CD8-positive, alpha-beta memory T cell (primary cell): ENCODE measurements at places on chromosomes 1 and 21. TPM values are rescaled to one million over a fixed set of nuclear protein-coding genes. Genes with fewer than 3 reads are reported as not detected.

- peak overlapping the region; percentile 53 for H3K4me3 ChIP-seq
- DNase-seq = no peak
- no peak overlapping the region for H3K27ac ChIP-seq
- H3K27me3 ChIP-seq = no peaks in the 10 kb centered on the region
- H3K4me1 ChIP-seq = peaks cover 17% of the 10 kb centered on the region
These were observed 5.5 kb upstream of the GBP1 start for GRCh38 chr1:89070509-89070908.

- DNase-seq = no peak
- no peaks in the 10 kb centered on the region for H3K27me3 ChIP-seq
- H3K36me3 ChIP-seq = no peaks in the 10 kb centered on the region
These were observed 14.9 kb upstream of the CD247 start for GRCh38 chr1:167532964-167533824.

GRCh38 chr1:147292631-147293251 lies 50.3 kb downstream of the CHD1L start:
- H3K27me3 ChIP-seq = no peaks in the 10 kb centered on the region
- peaks cover 37% of the 10 kb centered on the region for H3K36me3 ChIP-seq
- no peaks in the 10 kb centered on the region for H3K4me1 ChIP-seq
- no peak for DNase-seq
- H3K27ac ChIP-seq = no peak overlapping the region

DNA sequence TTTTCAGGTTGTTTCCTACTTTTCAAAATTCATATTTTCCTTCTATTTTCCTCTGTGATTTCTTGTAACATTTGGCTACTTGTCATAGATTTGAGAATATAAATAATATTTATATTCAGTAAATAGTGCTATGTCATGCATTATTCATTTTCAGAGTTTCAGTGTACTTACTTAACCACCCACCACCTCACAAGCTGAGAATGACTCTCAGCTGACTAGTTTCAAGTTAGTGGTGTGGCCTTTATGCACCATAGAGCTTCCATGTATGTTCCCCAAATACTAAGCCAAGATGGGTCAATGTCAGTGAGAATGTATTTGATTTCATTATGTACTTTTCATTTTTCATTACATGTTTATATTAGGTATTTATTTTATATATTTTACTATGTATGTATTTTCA lies 56.9 kb upstream of the RGS1 start:
- H3K27me3 ChIP-seq = no peaks in the 10 kb centered on the region
- H3K4me1 ChIP-seq = peaks cover 31% of the 10 kb centered on the region
- DNase-seq = no peak
- no peak overlapping the region for H3K27ac ChIP-seq
- H3K36me3 ChIP-seq = no peaks in the 10 kb centered on the region

GRCh38 chr1:50666849-50667248 lies 243.6 kb upstream of the DMRTA2 start:
- no peak overlapping the region for H3K4me3 ChIP-seq
- no peak overlapping the region for H3K27ac ChIP-seq
- H3K36me3 ChIP-seq = no peaks in the 10 kb centered on the region
- no peak for DNase-seq
- no peaks in the 10 kb centered on the region for H3K4me1 ChIP-seq

DNA sequence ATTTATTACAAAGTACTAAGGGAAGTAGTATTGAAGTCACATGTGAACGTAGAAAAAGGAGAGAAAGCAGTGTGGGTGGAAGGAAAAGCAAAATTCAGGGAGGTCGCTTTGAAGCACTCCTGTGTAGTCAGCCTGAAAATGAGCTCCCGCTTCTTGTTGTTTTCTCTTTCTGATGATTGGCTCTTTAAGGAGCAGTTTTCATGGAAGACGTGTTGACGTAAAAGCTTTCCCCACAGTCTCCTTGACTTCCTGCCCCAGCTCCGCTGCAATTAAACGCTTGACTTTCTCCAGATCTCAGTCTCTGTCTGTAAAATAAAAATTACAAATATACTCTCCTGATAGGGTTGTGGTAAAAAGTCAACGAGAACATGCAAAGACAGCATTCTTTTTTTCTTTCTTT lies 661.5 kb upstream of the ZP4 start:
- H3K36me3 ChIP-seq = no peaks in the 10 kb centered on the region
- H3K4me3 ChIP-seq = no peak overlapping the region
- no peaks in the 10 kb centered on the region for H3K4me1 ChIP-seq
- no peak for DNase-seq
- H3K27ac ChIP-seq = no peak overlapping the region

DNA sequence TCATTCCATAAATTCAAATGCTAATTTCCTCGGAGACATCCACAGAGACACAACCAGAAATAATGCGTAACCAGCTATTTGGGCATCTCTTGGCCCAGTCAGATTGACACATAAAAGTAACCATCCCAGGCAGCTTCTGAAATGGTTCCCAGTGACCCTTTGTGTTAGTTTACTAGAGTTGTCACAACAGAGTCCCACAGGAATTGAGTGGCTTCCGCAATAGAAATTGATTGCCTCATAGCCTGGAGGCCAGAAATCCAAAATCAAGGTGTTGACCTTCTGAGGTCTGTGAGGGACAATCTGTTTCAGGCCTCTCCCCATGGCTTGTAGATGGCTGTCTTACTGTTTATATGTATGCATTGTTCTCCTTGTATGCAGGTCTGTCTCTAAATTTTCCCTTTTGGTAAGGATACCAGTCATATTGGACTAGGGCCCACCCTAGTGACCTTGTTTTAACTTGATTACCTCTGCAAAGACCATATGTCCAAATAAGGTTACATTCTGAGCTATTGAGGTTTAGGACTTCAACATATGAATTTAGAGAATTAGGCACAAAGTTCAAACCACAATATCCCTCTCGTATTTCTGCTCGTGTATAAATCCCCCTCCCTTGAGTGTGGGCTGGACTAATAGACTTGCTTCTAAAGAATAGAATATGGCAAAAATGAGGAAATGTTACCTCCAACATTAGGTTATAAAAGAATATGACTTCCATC lies 78.2 kb upstream of the FGGY start:
- no peaks in the 10 kb centered on the region for H3K36me3 ChIP-seq
- no peak overlapping the region for H3K4me3 ChIP-seq
- no peaks in the 10 kb centered on the region for H3K27me3 ChIP-seq
- DNase-seq = no peak
- H3K27ac ChIP-seq = no peak overlapping the region

GRCh38 chr1:63264161-63264560 lies 58.2 kb upstream of the FOXD3 start:
- no peaks in the 10 kb centered on the region for H3K27me3 ChIP-seq
- H3K27ac ChIP-seq = no peak overlapping the region
- no peak overlapping the region for H3K4me3 ChIP-seq
- no peak for DNase-seq
- no peaks in the 10 kb centered on the region for H3K36me3 ChIP-seq

Gene ASCL5
- total RNA-seq = not detected

Gene SLAMF9
- not detected for total RNA-seq

Gene NECTIN4
- 0.09 TPM for total RNA-seq
